EL (cell line): ENCODE measurements at places on chromosomes 7 and 10.

GRCh38 chr7:140005341-140005740, 57.4 kb downstream of the PARP12 start:
- no peak for DNase-seq

GRCh38 chr10:35150308-35150707, 23.7 kb downstream of the CREM start:
- no peak for DNase-seq

GRCh38 chr10:87101996-87102395, 7.0 kb downstream of the SHLD2 start:
- no peak for DNase-seq

DNA sequence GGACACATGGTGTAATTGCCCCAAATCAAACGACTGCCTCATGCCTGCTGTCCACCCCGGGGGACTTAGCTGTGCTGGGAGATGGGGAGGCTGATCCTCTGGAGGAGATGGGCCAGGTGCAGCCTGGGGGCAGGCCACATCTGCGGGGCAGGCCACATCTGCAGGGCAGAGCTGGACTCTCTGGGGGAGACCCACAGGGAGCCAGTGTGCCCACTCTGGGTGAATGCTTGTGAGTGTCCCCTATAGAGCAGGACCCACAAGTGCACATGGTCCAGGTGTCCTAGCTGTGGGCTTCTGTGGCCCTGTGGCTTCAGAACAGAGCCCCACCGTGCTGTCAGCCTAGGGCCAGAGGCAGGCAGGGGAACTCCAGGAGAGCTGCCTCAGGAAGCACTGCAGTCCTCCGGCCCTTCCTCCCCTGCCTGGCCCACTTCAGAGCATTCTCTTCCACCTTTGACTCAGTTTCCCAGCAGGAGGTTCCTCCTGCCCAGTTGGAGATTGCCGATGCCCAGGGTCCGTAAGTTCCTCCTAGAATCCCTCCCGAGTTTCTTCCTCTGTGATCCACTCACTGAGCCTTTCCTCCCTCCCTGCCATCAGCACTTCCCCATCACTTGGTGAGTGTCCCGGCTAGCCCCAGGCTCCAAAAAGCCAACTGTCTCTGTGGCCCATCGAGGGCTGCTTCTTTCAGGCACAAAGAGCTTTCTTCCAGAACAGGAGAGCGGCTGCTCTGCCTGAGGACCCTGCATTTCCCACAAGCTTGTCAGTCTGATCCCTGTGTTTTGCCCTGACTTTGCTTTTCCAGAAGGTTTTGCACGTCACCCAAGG, 50.3 kb downstream of the ADCYAP1R1 start:
- DNase-seq: no peak

GRCh38 chr7:149285603-149286002, 23.6 kb downstream of the ZNF783 start:
- peak; percentile 47 for DNase-seq

DNA sequence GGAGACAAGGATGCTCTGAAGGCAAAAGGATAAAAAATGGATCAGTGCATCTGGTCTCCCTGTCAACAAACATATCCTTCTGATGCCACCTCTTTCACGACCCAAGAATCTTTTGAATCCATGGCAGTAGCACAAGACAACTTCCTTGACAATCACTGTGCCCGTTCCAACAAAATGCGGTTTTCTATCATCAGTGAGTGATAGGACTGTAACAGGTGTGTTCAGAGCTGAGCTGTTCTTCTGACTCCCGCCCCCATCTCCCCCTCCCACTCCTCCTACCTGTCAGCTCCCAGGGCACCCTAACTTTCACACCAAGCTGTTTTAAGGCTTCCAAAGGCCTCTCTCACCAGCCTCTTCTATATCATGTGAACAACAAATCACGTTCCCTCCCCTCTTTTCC, 74.8 kb downstream of the PARD3 start:
- no peak for DNase-seq

GRCh38 chr7:102830197-102830596, 81.4 kb downstream of the FAM185A start:
- DNase-seq: peak; percentile 43

DNA sequence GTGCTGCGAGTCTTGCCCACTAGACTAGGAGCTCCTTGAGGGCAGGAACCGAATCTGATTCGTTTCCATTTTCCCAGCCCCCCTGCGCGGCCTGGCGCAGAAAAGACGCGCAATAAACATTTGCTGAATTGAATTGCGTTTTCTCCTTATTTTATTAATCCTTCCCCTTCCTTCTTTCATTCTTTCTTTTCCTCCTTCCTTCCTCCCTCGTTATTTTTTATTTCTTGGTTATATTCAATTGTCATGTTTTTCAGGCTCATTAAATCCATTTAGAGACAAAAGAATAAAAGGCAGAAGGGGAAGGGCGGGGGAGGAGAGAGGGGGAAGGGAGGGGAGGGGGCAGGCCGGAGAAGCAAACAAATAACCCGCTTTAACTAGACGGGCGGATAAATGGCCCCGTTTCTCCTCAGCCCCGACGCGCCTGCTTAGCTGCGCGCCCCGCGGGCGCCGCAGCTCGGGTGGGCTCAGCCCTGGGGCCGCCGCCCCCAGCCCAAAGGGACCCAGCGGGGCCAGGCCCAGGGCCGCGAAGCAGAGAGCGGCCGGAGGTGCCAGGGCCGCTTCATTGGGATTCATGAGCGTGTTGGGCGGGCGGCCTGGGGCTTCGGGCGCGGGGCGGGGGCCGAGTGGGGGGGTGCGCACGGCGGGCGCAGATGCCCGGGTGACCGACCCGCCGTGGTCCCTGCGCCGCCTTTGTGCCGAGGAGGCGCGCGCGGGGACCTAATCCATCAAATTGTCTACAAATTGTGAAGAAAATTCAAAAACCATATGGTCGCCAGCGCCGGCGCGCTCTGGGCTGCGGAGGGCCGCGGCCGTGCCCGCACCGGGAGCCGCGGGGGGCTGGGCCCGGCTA, 5.0 kb downstream of the LBX1 start:
- DNase-seq: no peak

GRCh38 chr7:92997152-92997551, 120.6 kb downstream of the SAMD9 start:
- DNase-seq: no peak

DNA sequence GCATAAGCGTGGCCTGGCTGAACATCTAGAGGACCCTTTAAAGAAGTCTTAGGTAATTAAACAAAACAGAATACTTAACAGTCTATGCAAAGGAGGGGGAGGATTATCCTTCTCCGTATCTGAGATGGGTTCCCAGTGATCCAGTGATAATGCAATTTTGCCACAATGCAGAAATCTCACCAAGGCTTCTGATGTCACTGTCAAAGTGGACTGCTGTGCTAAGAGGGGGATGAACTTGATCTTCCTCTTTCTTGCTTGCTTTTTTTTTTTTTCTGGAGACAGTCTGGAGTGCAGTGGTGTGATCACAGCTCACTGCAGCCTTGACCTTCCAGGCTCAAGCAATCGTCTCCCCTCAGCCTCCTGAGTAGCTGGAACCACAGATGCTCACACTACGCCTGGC, 30.8 kb downstream of the GATA3 start:
- DNase-seq: no peak

- no peak for DNase-seq
These were observed 130.0 kb downstream of the ARHGAP22 start for GRCh38 chr10:48474765-48475365.

GRCh38 chr7:77202481-77202976, 2.9 kb upstream of the FGL2 start:
- DNase-seq: no peak

DNA sequence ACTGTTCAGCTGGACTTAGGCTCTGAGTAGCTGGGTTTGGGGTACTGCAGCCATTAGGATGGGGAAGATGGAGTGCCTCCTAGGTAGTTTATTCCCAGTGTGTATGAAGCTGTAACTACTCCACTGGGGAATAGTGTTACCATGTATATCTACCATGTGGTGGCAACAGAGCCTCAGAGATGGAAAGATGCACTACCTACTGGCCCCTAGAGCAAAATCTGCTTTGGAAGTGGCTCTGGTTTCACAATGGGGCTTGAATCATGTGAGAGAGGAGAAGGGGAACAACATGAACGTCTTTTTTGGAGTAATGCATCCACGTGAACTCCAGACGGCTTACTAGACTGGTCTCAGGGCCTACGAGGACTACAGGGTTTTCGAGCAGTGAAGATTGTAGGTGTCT, 167.3 kb downstream of the CALCR start:
- no peak for DNase-seq

- DNase-seq: no peak
These were observed 30.2 kb downstream of the GRIFIN start for GRCh38 chr7:2445898-2446555.

GRCh38 chr10:78314651-78315050, 281.0 kb downstream of the RPS24 start:
- no peak for DNase-seq

- no peak for DNase-seq
These were observed 12.1 kb downstream of the SLC16A12 start for GRCh38 chr10:89523274-89523673.
